ENCODE measurements at places on chromosomes 5 and 9.

DNA sequence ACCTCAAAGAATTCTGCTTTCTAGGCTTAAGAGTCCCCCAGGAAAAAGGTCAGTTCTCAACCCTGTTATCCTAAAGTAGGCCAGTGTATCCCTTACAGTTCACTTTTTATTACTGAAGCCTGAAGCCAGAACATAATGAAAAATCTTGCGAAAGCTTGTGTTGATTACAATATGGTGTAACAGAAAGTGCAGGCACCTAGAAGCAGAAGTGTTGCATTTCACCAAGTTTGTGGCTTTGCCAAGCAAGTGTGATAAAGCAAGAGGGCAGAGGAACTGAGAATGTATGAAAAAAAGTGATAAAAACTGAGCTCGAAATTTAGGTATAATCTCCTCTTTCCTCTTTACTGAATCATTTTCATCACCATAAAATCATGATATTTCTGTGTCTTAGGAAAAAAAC, 26.2 kb downstream of the AGTPBP1 start:
- DNase-seq = no peak

- no peak for DNase-seq
Measured at GRCh38 chr9:7816021-7816420, 16.4 kb upstream of the DMAC1 start.

- no peak for DNase-seq
Measured at GRCh38 chr5:2903451-2904395, 152.2 kb upstream of the IRX2 start.

DNA sequence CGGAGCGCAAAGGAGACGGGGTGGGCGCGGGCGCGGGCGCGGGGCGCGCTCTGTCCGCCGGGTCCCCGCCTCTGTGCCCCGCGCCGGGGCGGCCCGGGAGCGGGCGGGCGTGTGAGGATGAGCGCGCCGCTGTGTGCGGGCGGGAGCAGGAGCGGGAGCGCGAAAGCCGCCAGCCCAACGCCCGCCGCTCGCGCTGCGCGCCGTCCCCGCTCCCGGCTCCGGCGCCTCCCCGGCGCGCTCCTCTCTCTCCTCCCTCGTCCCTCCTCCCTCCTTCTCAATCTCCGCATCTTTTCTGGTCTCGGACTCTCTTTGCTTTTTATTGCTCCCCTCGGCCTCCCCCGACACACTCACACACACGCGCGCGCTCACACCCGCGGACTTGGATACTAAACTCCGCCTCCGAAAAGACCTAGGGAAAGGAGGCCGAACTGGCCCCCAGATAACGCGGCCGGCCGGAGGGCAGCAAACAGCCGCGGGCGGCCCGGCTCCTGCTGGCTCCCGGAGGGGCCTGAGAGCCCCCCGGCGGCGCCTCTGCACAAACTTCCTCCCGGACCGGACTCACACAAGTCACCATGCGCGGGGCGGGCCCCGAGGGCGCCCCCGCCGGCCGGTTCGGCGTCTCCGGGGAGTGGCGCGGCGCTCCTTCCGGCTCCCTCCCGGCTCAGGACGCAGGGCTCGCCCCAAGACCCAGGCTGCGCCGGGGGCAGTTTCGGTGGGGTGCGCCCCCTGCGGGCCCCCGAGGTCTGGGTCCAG, at the start of gene FIBCD1:
TSS of gene FIBCD1 (minus strand) at position 596 of the 753 bp plus-strand sequence. CDS start 640 bp downstream, outside the sequence.
- DNase-seq = no peak

DNA sequence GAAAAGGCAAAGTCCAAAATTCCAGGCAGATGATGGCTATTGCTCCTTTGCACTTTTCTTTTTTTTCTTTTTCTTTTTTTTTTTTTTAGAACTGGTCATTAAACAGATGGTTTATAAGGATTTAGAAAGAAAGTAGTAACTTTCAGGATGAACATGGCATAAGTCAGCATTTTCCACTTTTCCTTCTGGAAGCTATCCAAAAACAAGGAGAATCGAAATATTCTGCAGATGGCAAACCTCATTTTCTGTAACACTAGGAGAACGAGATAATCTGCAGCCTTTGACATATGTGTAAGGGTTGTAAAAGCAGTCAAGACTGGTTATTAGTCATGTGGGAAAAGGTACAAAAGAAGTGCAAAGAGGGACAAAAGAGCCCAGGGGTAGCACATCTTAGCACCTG, 69.1 kb upstream of the PUM3 start:
- DNase-seq = no peak

- no peak for DNase-seq
Measured at GRCh38 chr5:139068060-139068459, 130.1 kb downstream of the SIL1 start.

All from renal cortex interstitium (tissue), 15 donors.